ENCODE measurements at places on chromosomes 7 and 10.

GRCh38 chr10:103929381-103929921 lies 11.5 kb upstream of the STN1 start:
- DNase-seq = no peak

DNA sequence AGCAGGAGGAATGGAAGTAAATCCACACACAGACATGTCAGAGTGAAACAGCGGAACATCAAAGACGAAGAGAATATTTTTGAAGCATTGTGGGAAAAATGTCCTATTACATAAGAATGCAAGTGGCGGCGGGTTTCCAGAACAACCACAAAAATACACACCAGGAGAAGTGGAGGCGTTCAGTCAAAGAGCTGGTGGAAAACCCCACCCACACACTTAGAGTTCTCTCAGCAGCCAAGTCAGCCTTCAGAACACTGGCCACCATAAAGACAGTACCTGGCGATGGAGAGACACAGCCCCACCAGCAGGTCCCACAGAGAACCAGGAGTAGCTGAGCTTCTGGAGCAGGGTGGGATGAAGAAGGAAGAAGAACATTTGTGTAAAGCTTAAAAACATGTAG lies 23.7 kb downstream of the NKX6-2 start:
- DNase-seq = no peak

- no peak for DNase-seq
These were observed 107.0 kb upstream of the PCDH15 start for GRCh38 chr10:54908019-54908418.

- no peak for DNase-seq
These were observed 68.6 kb downstream of the CALD1 start for GRCh38 chr7:134847851-134848588.

DNA sequence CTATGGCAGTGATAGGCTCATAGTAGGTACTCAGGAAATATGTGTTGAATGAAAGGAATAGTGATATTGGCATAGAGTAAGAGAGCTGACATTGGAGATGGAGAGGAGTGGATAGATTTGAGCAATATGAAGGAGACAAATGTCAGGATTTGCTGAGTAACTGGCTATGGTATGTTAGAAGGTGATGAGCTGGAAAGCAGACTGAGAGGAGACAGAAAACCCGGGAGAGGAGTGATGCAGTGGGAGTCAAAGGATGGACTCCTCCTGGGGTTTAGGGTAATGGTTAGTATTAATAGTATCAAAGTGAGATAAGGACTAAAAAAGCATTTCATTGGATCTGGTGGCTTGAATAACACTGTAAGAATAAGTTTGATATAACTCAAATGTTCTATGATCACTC lies 64.8 kb downstream of the CD36 start:
- DNase-seq = no peak

DNA sequence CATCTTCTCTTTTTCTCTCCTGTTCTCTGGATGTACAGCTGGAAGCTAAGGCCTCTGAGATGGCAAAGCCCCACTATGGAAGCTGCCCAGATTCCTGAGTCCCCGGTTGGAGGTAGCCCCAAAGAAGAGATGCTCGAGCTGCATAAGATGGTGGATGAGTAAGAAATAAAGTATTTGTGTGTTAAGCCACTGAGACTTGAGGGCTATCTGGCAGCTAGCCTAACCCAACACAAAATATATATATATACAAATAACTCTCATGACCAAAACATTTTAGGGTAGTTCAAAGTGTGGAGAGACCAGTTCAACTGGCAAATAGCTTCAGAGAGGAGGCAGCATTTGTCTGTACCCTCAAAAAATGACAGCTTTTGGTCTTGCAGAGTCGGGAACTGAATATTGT lies 72.4 kb upstream of the PDE1C start:
- DNase-seq = no peak

DNA sequence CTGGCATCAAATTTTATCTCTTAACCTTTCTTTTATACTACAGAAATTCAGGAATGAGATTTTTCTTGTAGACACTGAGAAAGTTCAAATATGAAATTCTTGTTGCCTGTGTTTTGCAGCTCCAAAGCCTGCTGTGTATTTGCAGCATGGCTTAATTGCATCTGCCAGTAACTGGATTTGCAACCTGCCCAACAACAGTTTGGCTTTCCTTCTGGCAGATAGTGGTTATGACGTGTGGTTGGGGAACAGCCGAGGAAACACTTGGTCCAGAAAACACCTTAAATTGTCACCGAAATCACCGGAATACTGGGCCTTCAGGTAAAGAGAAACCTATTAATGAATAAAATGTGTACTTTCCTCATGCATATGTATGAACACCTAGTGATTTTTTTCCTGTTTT lies 24.8 kb downstream of the LIPK start:
- DNase-seq = no peak

DNA sequence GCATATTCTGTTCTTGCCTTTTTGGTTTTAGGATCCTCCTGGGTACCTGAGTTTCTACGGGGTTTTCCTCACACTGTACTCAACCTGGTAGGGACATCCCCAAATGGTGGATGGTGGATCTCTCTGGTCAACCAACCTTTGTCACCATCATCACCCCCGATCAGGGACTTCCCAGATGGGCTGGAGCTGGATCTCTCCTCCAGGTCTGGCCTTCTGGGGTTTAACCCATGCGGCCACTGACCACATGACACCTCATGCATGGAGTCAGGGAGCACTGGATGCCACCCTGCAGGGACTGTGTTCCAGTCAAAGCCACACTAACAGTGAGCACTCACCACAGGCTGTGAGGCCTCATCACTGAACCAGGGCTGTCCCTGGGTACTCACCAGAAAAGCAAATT lies 80.0 kb downstream of the CELF2 start:
- DNase-seq = no peak

DNA sequence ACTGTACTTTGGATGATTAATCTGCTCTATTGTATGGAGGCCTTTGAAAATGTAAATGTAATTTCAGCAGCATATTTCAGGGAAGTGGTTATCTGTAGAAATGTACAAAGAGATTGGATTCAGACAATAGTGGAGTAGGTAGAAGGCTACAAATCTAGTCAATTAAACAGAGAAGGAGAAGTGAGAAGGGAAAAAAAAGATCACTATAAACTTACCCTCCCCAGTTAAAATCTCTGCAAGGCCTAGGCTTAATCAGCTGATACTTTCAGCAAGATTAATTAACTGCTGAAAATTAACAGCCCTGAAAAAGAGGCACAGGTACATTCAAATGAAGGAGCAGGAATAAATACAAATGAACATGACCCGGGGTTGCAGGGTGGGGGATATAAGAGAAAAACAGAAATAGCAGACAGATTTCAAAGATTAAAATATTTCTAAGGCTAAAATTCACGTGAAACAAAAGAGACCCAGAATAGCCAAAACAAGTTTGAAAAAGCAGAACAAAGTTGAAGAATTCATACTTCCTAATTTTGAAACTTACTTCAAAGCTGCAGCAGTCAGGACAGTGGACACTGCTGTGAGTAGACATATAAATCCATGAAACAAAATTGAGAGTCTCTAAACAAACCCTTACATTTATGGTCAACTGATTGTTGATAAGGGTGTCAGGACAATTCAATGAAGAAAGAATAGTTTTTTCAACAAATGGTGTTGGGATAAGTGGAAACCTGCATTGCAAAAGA lies 96.0 kb downstream of the NRCAM start:
- DNase-seq = no peak

GRCh38 chr10:10797513-10797912 lies 220.2 kb upstream of the CELF2 start:
- no peak for DNase-seq

DNA sequence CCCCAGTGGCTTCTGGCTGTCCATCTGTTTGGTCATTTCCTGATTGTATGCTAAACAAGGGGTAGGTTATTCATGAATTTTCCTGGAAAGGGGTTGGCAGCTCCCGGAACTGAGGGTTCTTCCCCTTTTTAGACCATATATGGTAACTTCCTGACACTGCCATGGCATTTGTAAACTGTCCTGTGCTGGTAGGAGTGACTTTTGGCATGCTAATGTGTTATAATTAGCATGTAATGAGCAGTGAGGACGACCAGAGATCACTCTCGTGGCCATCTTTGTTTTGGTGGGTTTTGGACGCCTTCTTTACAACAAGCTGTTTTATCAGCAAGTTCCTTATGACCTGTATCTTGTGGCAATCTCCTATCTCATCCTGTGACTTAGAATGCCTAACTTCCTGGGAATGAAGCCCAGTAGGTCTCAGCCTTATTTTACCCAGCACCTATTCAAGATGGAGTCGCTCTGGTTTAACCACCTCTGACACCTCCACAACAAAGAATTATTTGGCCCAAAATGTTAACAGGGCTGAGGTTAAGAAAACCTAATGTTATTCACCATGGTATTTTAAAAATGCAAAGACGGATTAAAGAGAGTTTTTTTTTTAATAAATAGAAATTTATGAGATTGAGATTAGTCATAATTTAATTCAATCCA lies 2.4 kb upstream of the PTN start:
- no peak for DNase-seq

DNA sequence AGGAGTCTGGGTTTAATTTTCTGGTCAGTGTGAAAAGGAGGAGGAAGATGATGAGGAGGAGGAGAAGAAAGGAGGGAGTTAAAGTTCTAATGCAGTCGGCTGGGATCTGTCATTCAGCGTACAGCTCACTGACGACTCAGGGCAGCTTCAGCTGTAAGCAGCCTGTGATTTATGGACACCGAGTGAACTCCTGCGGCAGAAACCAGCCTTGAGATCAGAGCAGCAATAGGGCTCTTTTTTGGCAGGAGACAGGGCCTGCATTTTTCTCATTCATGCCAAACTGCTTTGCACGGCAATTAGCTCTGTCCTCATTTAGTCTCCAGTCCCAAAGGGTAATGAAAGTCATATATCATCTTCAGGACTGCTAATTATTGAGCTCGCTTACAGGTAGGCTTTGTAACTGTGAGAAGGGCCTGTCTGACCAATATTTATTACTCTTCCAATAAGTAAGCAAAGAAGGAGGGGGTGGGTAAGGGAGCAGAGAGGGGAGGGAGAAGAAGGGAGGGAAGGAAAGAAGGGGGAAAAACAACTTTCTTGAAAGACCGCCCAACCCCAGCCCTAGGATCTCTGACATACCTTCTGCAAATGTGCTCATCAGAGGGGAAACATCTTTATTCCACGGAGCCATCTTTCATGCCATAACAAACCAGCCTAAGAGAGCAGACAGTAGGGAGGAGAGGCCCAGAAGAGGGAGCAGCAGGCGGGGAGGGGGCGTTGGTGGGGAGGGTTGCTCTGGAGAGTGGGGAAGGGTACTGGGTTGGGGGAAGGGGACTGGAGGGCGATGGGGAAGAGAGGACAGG lies 48.1 kb upstream of the COMTD1 start:
- no peak for DNase-seq

GRCh38 chr10:21993360-21994001 lies 10.0 kb downstream of the DNAJC1 start:
- no peak for DNase-seq

DNA sequence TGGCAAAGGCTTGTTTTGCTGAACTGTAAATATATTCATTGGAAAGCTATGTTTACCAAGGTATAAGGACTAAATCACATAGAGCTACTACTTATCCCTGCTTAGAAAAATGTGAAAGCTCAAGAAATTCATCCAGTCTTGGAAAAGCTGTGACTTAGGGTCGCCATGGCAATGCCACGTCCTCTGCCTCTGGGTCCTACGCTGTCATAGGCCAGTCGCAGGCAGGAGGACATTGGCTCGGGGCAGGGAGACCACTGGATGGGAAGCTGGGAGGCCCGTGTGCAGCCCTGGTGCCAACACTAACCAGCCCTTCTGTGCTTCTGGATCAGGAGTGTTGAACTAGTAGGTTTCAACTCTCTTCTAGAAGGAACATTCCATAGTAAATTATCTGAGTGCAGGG lies 67.3 kb upstream of the PDZD8 start:
- no peak for DNase-seq

GRCh38 chr7:4472728-4473127 lies 209.4 kb upstream of the FOXK1 start:
- DNase-seq = no peak

- DNase-seq = no peak
These were observed 18.4 kb downstream of the LRRC27 start for GRCh38 chr10:132350391-132350790.

DNA sequence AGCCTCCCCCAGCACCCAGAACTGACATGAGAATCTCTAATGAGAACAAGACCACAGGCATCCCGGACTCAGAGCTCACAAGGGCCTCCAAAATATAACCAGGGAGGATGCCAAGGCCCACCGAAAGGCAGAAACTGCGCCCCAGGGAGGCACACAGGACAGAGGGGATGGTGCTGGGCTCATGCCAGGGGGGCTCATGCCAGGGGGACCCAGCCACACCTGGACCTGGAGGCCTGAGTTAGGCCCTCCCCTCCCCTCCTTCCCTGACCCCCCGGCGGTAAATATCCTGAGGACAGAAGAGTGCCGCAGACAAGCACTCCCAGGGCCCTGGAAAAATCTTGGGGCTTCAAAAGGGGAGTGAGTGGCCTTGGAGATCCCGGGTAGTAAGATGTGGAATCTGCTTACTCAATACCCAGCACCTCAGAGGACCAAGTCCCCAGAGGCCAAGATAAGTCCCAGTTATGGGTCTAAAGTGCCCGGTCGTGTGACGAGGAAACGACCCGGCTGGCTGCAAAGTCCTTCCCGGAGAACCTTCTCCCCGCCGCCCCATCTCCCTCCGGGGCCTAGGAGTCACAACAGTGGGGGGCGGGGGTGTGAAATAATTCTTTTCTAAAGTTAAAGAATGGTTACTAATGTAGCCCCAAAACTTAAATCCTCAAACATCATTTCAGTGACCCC lies 11.9 kb downstream of the PDGFA start:
- DNase-seq = no peak

DNA sequence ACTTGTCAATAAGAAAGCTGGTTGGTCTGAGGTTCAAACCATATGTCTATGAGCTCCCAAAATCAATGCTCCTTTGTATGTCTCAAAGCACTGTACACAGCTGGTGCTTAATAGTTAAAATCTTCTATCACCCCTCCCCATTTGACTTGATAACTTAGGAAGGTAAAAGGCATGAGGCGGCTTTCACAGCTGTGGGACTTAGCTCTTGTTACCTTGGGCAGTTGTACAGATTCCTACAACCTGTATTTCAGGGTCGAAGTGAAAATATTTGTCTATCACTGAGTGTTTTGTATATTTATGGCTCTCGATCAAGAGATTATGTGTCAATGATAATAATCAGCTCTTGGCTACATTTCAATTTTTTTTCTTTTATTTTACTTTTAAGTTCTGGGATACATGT lies 992 bp upstream of the KIFBP start:
- no peak for DNase-seq

- no peak for DNase-seq
These were observed 22.6 kb downstream of the FIGNL1 start for GRCh38 chr7:50427518-50427917.

DNA sequence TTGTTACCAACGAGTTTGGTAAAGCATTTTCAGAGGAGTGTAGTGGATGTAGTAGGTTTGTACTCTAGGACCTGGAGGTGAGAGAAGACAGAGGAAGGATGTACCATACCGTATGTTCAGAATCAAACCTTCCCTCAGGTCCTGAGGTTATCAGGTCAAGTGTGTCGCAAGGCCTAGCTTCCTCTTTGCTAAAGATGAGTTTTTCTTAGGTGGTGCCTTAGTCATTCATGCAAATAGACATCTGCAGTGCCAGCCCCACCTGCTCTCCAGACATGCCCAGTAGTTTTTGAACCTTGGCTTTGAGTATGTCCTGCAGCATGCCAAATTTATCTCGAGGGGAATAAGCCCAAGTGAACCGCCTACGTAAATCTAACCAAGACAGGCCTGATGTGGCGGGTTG lies 71.3 kb downstream of the HDAC9 start:
- DNase-seq = no peak

GRCh38 chr7:81507221-81507620 lies 262.6 kb downstream of the HGF start:
- DNase-seq = no peak

- DNase-seq = no peak
These were observed 125.7 kb downstream of the CD36 start for GRCh38 chr7:80764132-80764531.
